ENCODE measurements at places on chromosomes 4 and X. TPM values are rescaled to one million over a fixed set of nuclear protein-coding genes. Genes with fewer than 3 reads are reported as not detected.
A peak's percentile ranks its signal among the peaks of the same experiment; 100 is the strongest.

GRCh38 chr4:127604949-127605709, 27.6 kb upstream of the INTU start:
- no peak for DNase-seq
- no peaks in the 10 kb centered on the region for H3K4me1 ChIP-seq
- H3K4me3 ChIP-seq, result no peak overlapping the region
- no peaks in the 10 kb centered on the region for H3K36me3 ChIP-seq

DNA sequence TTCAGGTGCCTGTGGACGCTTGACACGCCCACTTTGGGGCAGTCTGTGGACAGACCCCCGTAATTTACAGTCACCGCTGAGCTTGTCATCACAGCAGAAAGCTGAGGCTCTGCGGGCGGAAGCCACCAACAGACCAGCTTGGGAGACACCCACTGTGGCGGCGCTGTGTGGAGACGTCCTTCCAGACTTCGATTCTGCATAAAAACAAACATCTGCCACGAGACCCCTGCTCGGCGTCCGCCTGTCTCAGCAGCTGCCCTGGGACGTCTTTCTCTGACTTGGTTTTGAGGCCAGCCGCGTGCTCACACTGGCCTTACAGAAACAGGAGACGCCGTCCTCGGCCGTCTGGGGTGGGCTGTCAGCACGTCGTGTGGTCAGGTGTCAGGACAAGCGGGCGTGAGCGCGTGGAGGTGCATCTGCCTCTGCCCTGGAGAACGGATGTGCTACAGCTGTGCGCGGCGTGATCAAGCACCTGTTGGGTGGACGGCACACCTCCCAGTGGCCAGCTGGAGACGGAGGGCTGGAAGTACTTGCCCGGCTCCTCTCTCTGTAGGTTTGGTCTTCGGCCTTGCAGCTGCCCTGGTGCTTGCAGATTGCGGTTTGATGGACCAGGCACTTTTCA, 37.5 kb downstream of the PIGG start:
- no peaks in the 10 kb centered on the region for H3K27me3 ChIP-seq
- no peak overlapping the region for H3K4me3 ChIP-seq
- H3K4me1 ChIP-seq, result no peaks in the 10 kb centered on the region
- H3K36me3 ChIP-seq, result peaks cover 71% of the 10 kb centered on the region
- no peak for DNase-seq

DNA sequence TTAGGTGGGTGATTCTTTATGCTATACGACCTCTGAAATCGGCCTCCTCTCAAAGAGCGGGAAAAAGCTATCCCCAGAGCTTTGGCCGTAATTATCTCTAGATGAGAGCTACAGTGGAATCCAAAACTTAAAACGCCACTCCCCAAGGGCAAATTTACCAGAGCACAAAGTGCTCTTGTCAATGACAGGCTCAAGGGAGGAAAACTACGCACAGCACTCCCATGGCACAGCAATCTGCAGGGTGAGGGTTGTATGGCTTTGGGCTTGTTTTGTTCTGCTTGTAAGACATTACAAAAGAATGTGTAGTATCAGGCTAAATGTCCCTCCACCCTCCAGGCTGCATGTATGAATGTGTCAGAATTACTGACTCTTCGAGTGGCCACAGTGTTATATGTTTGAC, 44.0 kb downstream of the ARHGEF6 start:
- no peak overlapping the region for H3K4me3 ChIP-seq
- H3K4me1 ChIP-seq, result peaks cover 32% of the 10 kb centered on the region
- DNase-seq, result no peak
- H3K27me3 ChIP-seq, result no peaks in the 10 kb centered on the region
- H3K36me3 ChIP-seq, result peaks cover 51% of the 10 kb centered on the region

GRCh38 chrX:48695534-48695896, 1.0 kb upstream of the SUV39H1 start:
- H3K36me3 ChIP-seq, result peaks cover 29% of the 10 kb centered on the region
- H3K4me1 ChIP-seq, result peaks cover 37% of the 10 kb centered on the region
- H3K4me3 ChIP-seq, result peak overlapping the region; percentile 83
- no peaks in the 10 kb centered on the region for H3K27me3 ChIP-seq

DNA sequence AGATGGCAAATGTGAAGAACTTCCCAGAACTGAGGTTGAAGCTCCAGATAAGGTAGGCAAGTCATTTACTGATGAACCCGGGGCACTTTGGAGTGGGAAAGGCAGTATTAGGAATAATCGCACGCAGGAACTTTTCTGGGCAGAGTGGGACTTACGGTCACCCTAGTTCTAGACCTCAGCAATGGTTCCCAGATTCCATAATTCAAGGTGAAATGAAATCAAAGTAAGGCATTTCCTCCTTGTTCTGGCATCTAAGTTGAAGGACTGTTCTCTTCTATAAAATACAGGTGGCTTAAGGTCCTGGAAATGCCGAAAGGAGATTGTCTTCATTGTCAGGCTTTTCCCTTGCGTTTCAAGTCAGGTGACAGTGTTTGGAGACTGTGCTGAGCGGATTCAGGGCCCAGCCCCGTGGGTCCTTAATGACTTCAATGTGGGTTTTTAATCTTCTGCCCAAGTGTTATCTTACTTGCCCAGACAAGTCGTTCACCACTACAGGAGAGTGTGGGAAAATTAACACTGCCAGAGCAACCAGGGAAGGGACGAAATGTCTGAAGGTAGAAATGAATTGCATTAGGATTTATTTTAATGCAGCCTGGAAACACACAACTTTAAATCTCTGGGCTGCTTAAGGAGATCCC, 52.1 kb upstream of the STOX2 start:
- no peak overlapping the region for H3K4me3 ChIP-seq
- H3K4me1 ChIP-seq, result no peaks in the 10 kb centered on the region
- no peaks in the 10 kb centered on the region for H3K36me3 ChIP-seq
- DNase-seq, result no peak

The CABS1 gene
- not detected for total RNA-seq

The PSMD10 gene
- total RNA-seq, result 28.1 TPM
